ENCODE measurements at places on chromosomes 2 and 18.

DNA sequence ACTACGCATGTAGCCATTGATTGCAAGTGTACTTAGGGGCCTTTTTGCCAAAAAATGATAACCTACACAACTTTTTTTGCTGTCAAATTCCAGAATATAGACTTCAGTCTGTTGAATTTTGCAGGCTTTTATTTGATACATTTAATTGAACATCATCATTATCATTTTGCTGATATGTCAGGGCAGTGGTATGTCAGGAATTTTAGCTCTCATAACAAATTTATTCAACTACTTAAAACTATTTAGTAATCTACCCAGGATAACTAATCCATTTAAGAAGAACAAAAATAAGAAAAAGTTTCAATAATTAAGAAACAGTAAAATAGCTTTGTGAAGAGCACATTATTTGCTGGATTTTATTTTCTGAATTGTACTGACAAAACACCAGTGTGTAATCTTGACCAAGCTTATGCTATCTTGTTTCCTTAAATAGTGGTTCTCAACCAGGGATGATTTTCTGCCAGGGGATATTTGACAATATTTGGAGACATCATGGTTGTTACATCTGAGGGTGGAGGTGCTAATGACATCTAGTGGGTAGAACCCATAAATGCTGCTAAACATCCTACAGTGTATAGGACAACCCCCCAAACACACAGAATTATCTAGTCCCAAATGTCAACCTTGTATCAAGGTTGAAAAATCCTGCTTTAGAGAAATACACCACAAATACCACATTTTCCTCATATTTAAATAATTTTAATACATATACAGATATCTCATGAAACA is 12.1 kb upstream of the TTN start:
- no peak for DNase-seq

- DNase-seq, result no peak
Measured at GRCh38 chr2:71718686-71719085, 265.3 kb downstream of the DYSF start.

DNA sequence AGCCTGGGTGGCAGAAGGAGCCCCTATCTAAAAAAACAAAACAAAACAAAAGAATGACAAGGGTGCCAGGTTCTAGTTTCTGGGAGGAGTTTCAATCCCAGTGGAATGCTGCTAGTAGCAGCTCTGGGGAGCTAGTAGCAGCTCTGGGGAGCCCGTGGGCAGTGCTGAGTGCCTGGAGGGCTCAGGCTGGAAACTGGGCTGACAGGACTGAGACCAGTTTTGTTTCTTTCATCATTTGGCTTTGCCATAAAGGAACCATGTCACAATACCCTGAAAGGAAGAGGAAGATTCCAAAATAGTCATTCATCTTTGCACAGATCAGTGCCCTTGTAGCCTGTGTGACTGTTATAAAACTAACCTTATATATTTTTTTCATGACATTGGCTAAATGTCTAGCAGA is 10.6 kb downstream of the MFSD6 start:
- no peak for DNase-seq

DNA sequence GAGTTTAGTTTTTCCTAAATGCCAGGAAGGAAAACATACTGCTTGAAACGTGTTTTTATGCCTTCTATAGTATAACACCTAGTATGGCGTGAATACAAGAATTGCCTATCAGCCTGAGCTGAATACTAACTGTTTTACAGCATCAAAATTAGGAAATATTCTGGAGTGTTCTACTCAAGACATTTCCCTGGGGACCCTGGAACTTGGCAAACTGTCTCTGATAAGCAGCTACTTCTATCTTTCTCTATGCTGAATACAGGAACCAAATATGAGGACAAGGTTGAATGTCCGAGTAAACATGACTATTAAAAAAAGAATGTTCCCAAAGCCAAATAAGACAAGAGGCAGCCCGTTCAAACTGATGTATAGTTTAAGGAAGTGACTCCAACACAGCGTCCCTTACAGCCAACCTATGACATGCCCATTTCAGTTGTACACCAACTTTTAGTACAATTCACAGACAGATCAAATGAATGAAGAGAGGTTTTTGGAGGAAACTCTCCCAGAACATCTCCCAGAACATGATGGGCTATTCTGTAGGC is 951.3 kb upstream of the ACVR2A start:
- no peak for DNase-seq

- DNase-seq, result no peak
Measured at GRCh38 chr18:44996261-44996660, 315.6 kb downstream of the SETBP1 start.

DNA sequence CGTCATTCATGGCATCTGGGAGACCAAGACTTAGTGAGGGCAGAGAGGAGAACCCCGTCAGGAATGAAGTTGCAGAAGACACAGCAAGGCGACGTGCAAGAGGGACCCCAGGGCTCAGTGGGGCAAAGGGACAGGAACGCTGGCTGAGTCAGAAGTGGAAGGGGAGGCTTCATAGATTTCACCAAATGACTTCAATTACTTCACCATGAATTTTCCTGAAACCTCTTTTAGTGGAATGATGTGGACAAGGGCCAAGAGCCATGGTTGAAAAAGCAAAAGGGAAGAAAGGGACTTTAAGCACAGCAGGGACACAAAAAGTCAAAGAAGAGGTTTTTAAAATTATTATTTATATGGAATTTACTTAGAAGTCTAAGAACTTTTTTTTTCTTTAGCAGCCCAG is 141.6 kb upstream of the PID1 start:
- DNase-seq, result no peak

DNA sequence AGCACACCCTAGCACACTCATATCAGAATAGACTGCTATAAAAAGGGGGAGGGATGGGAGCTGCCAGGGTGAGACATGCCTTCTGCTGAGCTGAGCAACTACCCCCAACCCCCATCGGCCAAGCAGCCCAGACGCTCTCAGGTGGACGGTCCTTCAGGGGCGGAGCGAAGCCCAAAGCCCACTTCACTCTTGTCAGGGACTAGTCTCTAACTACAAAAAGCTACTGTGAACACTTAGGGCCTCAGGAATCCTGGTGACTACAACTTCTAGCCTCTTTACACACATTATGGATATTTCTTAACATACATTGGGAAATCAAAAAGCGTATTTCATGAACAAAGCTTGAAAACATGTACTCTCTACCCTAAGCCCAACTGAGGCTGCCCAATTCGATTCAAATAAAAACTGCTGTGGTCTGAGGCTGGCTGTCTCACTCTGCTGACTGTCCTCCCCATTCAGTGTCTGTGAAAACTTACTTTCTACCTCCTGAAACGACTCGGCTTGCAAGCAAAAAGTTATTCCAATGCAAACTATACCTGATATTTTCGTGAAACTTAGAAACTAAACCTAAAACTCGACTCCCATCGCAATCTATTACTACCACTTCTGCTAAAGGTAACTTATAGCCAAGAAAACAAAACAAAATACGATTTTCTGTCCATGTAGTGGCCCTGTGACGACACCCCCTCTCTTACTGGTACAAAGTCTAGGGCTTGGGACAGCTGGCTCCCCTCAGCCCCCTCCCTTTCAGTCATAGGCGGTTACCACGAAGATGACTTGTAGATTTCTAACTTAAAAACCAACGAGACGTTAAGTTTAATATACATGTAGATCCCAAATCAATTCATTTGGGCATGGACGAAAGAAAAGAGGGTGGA is 1.2 kb downstream of the SERTAD2 start:
- no peak for DNase-seq

- DNase-seq, result no peak
Measured at GRCh38 chr2:113351375-113352355, 72.9 kb upstream of the PAX8 start.

DNA sequence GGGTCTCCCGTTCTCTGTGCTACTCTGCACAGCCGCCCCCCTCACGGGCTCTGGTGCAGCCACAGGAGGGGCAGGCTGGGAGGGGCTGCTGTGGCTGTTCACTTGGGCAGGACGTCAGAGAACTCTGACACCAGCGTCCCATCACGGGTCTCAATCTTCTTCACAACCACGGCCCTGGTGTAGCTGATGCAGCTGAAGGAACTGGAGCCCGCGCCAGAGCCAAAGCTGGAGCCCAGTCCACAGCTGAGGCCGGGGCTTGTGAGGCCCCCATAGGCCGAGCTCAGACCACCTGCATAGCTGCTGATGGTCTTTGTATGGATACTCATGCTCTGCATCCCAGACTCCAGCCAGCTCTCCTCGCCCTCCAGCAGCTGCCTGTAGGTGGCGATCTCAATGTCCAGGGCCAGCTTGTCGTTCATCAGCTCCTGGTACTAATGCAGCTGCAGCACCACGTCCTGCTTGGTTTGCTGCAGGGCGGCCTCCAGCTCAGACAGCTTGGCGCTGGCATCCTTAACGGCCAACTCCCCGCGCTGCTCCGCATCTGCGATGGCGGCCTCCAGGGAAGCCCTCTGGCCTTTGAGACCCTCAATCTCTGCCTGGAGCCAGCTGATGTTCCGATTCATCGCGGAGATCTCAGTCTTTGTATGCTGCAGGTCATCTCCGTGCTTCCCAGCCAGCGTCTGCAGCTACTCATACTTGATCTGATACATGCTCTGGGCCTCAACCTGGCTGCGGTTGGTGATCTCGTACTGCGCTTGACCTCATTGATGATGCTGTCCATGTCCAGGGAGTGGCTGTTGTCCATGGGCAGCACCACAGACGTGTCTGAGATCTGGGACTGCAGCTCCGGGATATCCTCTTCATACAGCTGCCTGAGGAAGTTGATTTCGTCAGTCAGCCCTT is 7.4 kb upstream of the DUSP19 start:
- no peak for DNase-seq

GRCh38 chr2:99816908-99817307 is 325.5 kb downstream of the AFF3 start:
- no peak for DNase-seq

- DNase-seq, result no peak
Measured at GRCh38 chr2:159505196-159505595, 111.2 kb downstream of the BAZ2B start.

GRCh38 chr18:43393174-43393573 is 115.9 kb upstream of the SYT4 start:
- no peak for DNase-seq

DNA sequence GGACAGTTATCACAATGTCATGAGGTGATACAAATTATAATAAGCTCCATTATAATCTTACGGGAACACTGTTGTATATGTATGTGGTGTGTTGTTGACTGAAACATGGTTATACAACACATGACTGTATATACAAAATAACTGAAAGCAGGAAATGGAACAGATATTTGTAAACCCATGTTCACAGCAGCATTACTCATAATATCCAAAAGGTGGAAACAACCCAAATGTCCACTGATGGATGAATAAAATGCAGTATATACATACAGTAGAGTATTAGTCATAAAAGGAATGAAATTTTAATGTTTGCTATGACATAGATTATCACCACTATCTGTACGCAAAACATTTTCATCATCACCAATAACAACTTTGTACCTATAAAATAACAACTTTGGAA is 107.3 kb downstream of the USP34 start:
- no peak for DNase-seq

DNA sequence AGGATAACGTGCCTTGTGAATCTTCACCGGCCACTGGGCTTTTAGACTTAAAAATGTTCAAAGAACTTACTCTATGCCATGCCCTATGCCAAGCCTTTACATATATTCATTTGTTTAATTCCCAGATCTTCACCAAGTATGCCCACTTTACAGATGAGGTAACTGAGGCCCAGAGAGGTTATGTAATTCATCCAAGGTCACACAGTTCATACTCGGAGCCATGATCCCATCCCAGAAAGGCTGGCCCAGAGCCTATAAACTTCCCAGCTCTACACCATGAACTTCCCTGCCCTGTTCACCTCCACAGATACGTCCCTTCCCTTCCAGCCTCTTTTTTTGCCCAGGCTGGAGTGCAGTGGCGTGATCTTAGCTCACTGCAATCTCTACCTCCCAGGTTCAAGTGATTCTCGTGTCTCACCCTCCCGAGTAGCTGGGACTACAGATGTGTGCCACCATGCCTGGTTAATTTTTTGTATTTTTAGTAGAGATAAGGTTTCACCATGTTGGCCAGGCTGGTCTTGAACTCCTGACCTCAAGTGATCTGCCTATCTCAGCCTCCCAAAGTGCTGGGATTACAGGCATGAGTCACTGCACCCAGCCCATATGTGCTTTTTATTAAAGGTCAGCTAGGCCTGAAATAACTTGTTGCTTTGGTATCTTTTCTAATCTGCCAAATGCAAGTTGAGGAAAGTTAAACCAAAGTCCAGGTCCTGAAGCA is 44.1 kb downstream of the MTHFD2 start:
- no peak for DNase-seq

DNA sequence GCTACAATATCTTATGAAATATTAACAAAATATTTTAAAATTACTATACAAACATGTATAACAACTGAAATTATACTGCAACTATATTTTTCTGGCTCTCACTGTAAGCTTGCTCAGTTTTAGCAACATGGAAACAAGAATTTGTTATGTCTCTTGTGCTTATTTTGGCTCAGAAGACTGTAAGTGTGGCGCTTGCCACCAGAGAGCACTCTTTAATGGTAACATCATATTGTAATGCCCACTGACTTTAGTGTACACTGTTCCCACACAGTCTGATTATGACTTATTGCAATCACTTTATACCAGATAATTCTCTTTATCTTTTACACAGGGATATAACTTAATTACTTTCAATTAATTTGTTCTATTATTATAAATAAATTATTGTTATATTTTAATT is 1500.6 kb upstream of the TMEFF2 start:
- no peak for DNase-seq

- DNase-seq, result no peak
Measured at GRCh38 chr18:6414723-6415417, at the start of gene L3MBTL4. Gene L3MBTL4 (minus strand): TSS chr18:6414911. CDS start chr18:6311625, 103,286 bp downstream.

Measured in stimulated activated CD8-positive, alpha-beta memory T cell treated with anti-CD3 and anti-CD28 coated beads, Interleukin-7, amount 100 ng/mL, for 24 hours (primary cell).